ENCODE measurements at places on chromosomes 13 and 19. TPM values are rescaled to one million over a fixed set of nuclear protein-coding genes. Genes with fewer than 3 reads are reported as not detected.

Gene SSC5D
- not detected for total RNA-seq

Gene TMIGD2
- 0.19 TPM for total RNA-seq

Gene TMEM221
- total RNA-seq: 2.2 TPM

Gene SLITRK6
- total RNA-seq: 0.75 TPM

Gene ATP12A
- total RNA-seq: 0.28 TPM

Gene MARK4
- 30.1 TPM for total RNA-seq

Gene ZNF430
- 11.7 TPM for total RNA-seq

DNA sequence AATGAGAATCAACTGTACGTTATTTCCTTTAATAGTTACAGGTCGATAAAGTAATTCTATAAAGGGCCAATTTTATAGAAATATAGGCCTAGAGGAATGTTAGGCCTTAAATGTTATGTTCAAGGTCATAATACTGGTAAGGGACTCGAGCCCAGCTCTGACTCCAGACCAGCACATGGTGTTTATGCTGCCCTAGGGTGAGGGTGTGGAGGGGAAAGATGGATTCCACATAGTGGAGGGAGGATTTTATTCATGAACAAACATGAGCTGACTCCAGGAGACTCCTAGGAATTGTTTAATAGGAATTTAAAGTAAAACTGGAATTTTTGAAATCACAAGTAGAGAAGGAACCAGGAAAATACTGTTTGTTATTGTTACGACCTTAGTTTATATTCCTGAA, 139.9 kb downstream of the LACC1 start:
- no peak overlapping the region for H3K4me3 ChIP-seq
- H3K36me3 ChIP-seq: no peaks in the 10 kb centered on the region
- no peak for DNase-seq
- H3K4me1 ChIP-seq: no peaks in the 10 kb centered on the region
- no peak overlapping the region for H3K27ac ChIP-seq

DNA sequence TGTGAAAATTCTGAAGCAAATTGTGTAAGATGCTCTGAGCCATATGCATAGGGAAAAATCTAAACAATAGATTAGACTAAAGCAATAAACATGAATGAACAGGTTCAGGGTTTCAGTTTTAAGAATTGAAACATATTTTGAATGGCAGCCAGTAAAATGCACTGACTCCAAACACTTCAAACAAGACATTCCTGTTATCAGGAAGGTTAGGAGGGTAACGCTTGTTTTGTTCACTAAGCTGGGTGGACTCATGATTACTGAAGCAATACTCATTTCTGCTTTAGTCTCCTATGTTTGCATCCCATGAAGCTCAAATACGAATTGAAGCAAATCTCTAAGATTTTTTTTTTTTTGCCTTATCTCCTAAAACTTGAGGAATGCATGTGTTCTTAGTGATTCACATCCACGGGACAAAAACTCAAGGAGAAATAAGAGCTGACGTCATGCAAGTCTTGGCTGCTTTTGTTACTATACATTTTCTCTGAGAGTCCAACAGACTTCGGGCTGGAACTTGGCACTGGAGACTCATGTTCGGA, 29.1 kb upstream of the IGFL4 start:
- H3K36me3 ChIP-seq: no peaks in the 10 kb centered on the region
- peaks cover 38% of the 10 kb centered on the region for H3K27me3 ChIP-seq
- H3K27ac ChIP-seq: no peak overlapping the region
- H3K4me3 ChIP-seq: no peak overlapping the region
- H3K4me1 ChIP-seq: no peaks in the 10 kb centered on the region

GRCh38 chr19:996051-996838, 4.0 kb upstream of the GRIN3B start:
- no peaks in the 10 kb centered on the region for H3K36me3 ChIP-seq
- peaks cover 63% of the 10 kb centered on the region for H3K27me3 ChIP-seq
- no peak overlapping the region for H3K27ac ChIP-seq
- peak; percentile 62 for DNase-seq
- H3K4me3 ChIP-seq: peak overlapping the region; percentile 9
- H3K4me1 ChIP-seq: peaks cover 4% of the 10 kb centered on the region

- H3K27ac ChIP-seq: no peak overlapping the region
- no peak overlapping the region for H3K4me3 ChIP-seq
- H3K36me3 ChIP-seq: peaks cover 10% of the 10 kb centered on the region
- DNase-seq: no peak
- no peaks in the 10 kb centered on the region for H3K27me3 ChIP-seq
- no peaks in the 10 kb centered on the region for H3K4me1 ChIP-seq
Observed at GRCh38 chr13:32609428-32609827, 23.2 kb downstream of the PDS5B start.

DNA sequence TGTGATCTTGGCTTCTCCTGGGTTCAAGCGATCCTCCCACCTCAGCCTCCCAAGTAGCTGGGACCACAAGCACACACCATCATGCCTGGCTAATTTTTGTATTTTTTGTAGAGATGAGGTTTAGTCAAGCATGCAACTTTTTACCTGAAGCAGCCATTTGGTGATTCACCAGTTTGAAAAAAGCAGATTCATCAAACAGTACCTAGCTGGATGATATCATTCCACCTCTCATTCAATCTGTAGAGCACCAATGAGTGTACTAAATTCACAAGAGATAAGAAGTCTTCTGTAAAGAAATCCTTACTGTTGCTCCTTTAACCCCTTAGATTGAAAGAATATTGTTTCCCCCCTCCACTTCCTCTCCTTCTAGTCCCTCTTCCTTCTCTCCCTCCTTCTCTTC, 261.1 kb upstream of the RFC3 start:
- H3K4me3 ChIP-seq: no peak overlapping the region
- no peaks in the 10 kb centered on the region for H3K27me3 ChIP-seq
- no peaks in the 10 kb centered on the region for H3K4me1 ChIP-seq
- H3K36me3 ChIP-seq: no peaks in the 10 kb centered on the region
- no peak overlapping the region for H3K27ac ChIP-seq

- no peaks in the 10 kb centered on the region for H3K36me3 ChIP-seq
- no peaks in the 10 kb centered on the region for H3K27me3 ChIP-seq
- H3K27ac ChIP-seq: no peak overlapping the region
- no peaks in the 10 kb centered on the region for H3K4me1 ChIP-seq
- H3K4me3 ChIP-seq: no peak overlapping the region
- DNase-seq: no peak
Observed at GRCh38 chr13:64755961-64756360, 2474.2 kb downstream of the PCDH9 start.

- H3K36me3 ChIP-seq: no peaks in the 10 kb centered on the region
- no peak overlapping the region for H3K4me3 ChIP-seq
- H3K4me1 ChIP-seq: peaks cover 5% of the 10 kb centered on the region
Observed at GRCh38 chr13:73825143-73825542, 309.1 kb downstream of the KLF12 start.

DNA sequence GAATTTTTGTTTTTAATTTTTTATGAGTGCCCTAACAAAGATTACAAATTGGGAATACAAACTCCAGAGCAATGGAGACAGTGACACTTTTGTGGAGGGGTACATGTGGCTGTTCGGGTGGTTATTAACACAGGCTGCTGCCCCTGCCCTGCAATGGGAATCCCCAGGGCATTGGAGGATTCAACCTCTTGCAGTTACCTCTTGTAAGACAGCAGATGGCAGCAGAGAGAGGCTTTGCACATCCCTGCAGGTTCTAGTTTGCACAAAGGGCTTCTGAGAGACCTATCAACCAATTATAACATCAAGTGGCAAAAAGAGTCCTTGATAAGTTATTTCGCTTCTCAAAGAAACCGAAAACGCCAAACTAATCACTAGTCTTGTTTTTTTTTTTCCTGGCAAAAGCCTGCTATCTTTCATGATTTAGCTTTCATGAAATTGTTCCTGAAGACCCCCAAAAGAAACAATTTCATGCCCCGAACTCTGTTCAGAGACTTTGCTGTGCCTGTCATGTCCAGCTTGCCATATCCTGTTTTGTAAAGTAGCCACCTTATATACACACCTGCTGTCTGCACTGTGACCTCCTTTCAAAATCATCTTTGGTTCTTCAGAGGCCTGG, 10.4 kb downstream of the GJB2 start:
- H3K27ac ChIP-seq: no peak overlapping the region
- peak; percentile 81 for DNase-seq
- H3K27me3 ChIP-seq: peaks cover 2% of the 10 kb centered on the region

GRCh38 chr19:57615346-57615745, 1.3 kb downstream of the ZNF134 start:
- peaks cover 46% of the 10 kb centered on the region for H3K36me3 ChIP-seq
- no peaks in the 10 kb centered on the region for H3K27me3 ChIP-seq
- H3K27ac ChIP-seq: no peak overlapping the region
- no peaks in the 10 kb centered on the region for H3K4me1 ChIP-seq
- peak overlapping the region; percentile 94 for H3K4me3 ChIP-seq

- no peaks in the 10 kb centered on the region for H3K27me3 ChIP-seq
- H3K4me1 ChIP-seq: no peaks in the 10 kb centered on the region
- no peaks in the 10 kb centered on the region for H3K36me3 ChIP-seq
- no peak overlapping the region for H3K4me3 ChIP-seq
Observed at GRCh38 chr19:19026299-19026971, 6.9 kb downstream of the SUGP2 start.

GRCh38 chr19:48963371-48964204, 1.5 kb upstream of the FTL start:
- peak overlapping the region; percentile 64 for H3K27ac ChIP-seq
- H3K36me3 ChIP-seq: peaks cover 7% of the 10 kb centered on the region
- H3K4me1 ChIP-seq: peaks cover 25% of the 10 kb centered on the region
- DNase-seq: peak; percentile 73
- H3K4me3 ChIP-seq: peak overlapping the region; percentile 23

DNA sequence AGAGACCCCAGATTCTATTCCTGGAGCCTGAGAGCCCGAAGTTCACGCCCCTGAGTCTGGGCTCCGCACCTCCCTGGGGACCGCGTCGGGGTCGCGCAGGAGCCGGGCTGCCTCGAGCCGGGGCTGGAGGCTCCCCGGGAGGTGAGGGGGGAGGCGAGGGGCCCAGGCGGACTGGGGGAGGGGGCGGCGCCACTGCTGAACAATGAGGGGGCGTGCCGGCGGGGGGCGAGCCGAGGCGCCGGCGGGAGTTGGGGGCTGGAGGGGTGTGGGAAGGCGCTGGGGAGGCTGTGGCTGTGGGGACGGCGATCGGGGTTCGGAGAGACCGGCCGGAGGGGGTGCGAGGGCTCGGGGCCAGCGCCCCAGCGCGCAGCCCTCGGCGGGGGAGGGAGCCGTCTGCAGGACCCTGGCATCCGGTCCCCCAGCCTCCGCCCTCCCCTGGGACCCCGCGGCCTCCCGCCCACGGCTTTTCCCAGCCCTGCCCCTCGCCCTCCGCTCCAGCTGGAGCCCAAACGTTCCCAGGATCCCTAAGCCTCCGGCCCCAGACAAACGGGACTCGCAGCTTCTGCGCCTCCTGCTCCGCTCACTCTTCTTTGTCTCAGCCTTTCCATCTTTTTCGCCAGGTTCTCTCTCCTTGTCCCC, 922 bp downstream of the PLEKHG2 start:
- H3K27me3 ChIP-seq: peaks cover 6% of the 10 kb centered on the region
- no peaks in the 10 kb centered on the region for H3K36me3 ChIP-seq
- peak overlapping the region; percentile 82 for H3K27ac ChIP-seq
